ENCODE measurements at places on chromosomes 7 and 10.

DNA sequence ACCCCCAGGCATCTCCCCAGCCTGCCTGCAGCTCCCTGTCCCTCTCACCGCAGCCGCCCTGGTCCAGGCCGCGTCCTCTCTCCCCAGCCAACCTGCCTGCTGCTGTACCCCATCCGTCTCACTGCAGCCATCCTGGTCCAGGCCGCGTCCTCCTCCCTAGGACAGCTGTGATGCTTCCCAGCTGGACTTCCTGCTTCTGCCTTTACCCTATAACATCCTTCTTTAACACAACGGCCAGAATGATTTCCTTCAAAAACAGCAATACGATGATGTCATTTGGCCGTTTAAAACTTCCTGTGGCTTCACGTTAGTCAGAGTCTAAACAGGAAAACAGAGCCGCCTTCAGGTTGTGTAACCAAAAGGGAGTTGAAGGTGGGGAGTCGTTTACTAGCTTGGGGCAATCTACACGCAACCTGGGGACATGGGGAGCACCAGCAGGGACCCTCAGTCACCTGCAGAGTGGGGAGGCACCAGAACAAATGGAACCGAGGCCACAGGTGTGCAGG, 32.2 kb upstream of the ZFAND2A start:
- DNase-seq, result no peak

- peak; percentile 65 for DNase-seq
Measured at GRCh38 chr7:128104108-128104742, 73.0 kb upstream of the LRRC4 start.

DNA sequence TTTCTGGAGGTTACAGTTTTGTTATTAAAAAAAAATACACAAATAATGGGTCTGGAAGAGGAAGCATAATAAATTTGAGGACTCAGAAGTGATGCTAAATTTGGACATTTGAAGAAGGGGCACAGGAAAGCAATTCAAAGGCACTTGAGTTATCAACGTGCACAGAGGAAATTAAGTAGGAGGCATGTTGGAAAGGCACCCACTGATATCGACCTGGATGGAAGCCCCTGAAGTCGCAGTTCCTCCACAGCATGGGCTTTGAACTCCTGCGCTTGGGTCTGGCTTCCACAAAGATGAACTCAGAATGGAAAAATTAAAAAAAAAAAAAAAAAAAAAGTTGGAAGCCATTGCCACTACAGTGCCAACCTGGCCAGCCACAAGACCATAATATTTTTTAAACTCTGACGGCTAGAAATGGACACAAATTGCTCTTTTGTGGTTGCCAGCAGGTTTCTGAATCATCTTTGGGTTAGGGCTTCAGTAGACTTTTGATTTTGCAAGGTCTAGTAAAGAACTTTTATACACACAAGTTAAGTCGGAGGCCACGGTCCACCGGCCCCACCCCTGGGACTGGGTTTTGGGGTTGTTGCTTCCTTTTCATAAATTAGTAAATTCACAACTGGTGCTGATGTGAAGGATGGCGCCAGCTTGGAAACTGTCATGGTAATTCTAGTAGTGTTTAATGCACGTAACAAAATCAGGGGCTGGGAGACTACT, 21.6 kb downstream of the JCAD start:
- no peak for DNase-seq

GRCh38 chr10:125774581-125775191, 935 bp downstream of the MMP21 start:
- DNase-seq, result no peak

GRCh38 chr7:157521061-157521731, 184.4 kb downstream of the DNAJB6 start:
- peak; percentile 5 for DNase-seq

DNA sequence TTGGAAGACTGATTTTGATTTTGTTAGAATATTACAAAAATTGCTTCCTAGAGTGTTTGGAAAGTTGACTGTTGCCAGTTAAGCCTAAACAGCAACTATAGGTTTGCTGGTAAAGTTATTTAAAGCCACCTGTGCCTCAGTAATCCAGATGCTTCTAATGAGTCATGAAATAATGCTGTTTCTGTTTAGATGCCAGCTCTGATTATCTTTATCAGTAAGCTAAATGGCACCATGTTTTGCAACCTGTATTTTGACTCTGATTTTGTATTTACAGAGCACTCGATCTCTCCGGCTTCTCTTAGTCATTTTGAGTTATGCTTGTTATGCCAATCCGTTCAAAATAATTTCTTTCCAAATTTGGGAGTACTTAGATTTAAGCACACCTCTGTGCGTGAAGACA, 366.1 kb downstream of the EXOC4 start:
- no peak for DNase-seq

- DNase-seq, result no peak
Measured at GRCh38 chr7:44853391-44853790, 5.5 kb upstream of the H2AZ2 start.

- DNase-seq, result no peak
Measured at GRCh38 chr10:111298031-111298430, 221.2 kb downstream of the ADRA2A start.

- DNase-seq, result no peak
Measured at GRCh38 chr7:109745677-109746410, 1176.2 kb downstream of the DNAJB9 start.

GRCh38 chr10:105729428-105729827, 1088.3 kb downstream of the SORCS3 start:
- no peak for DNase-seq

DNA sequence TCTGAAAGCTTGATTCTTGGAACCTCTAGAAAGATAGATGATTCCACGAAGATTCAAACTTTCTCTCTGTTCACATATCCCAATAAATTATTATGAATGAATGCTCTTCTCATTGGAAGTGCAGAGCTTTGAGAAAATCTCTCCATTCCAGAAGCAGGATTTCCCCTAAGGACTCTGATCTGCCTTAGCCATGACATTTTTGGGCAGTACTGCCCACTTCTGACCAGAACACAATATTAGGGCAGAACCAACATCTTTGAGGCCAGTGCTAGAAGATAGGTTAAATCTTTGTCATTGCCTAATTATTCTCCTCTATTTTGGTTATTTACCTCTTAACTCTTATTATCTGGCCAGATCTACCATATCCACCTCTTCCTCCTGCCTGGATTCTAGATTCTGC, 49.9 kb downstream of the ARMC3 start:
- no peak for DNase-seq

- DNase-seq, result peak; percentile 82
Measured at GRCh38 chr7:101538596-101539459, 90.3 kb downstream of the MYL10 start.

GRCh38 chr7:41437257-41438196, 265.4 kb downstream of the INHBA start:
- DNase-seq, result no peak

GRCh38 chr7:36707898-36708297, 16.4 kb downstream of the AOAH start:
- no peak for DNase-seq

DNA sequence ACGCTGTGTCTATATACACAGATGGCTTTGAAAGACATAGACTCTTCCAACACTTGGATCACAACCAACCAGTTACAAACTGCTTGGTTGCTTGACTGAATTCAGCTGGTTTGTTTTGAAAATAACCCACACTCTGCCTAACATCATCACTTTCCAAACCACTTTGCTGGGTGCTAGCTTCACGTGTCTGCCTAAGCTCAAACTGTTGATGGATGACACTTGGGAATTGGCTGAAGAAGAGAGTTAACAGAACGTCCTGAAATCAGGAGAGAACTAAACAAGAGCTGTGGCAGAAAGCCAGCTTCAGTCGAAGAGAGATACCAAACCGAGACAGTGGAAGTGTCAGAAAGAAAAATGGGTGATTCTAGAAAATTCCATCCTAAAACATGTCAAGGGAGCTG, 420.8 kb upstream of the AUTS2 start:
- DNase-seq, result no peak

GRCh38 chr7:123715198-123715597, 33.6 kb downstream of the WASL start:
- no peak for DNase-seq

- DNase-seq, result no peak
Measured at GRCh38 chr7:68729371-68729770, 868.9 kb upstream of the AUTS2 start.

- no peak for DNase-seq
Measured at GRCh38 chr10:102652170-102652916, 8.1 kb downstream of the TRIM8 start.

GRCh38 chr7:102425639-102426267, 7.6 kb upstream of the ORAI2 start:
- peak; percentile 82 for DNase-seq

- DNase-seq, result no peak
Measured at GRCh38 chr7:1197997-1198625, 34.6 kb upstream of the UNCX start.

- no peak for DNase-seq
Measured at GRCh38 chr7:122789156-122789555, 86.4 kb upstream of the RNF148 start.

DNA sequence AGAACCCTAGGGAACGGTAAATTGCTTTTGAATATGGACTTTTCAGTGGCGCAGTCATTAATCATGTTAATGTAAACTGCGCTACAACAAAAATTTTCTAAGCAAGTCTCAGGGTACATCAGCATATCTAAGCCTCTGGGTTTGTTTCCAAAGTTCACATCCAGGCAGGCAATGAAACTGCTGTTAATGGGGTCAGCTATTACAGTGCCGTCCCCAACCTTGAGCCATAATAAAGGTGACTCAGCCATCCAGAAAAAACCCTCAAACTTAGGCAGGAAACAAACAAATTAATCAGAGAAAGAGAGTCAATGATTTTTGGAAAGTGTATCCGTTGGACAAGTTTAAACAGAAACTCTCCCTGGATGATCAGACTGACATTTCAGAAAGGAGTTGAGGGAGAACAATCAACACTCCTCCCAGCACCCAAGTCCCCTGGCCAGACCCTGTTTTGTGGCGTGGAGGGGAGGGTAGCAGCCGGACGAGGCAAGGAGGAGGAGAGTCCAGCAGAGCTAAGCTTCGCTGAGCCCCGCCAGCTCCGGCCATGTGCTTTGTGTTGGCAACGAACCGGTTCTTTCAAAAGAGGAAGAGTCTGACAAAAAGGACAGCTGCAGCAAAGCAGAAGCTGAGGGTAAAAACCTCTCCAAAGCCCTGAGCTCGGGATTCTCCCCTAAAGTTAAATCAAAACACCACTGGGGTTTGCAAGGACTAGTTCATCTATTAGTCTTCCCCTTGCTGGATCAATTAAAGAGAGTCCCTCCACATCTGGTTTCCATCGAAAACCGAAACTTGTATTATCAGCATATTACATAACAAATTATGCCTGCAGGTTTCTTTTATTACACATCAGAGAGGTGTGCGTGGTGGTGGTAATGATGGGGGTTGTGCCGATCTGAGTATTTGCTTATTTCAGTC, 3.6 kb downstream of the FAM53B start:
- no peak for DNase-seq

DNA sequence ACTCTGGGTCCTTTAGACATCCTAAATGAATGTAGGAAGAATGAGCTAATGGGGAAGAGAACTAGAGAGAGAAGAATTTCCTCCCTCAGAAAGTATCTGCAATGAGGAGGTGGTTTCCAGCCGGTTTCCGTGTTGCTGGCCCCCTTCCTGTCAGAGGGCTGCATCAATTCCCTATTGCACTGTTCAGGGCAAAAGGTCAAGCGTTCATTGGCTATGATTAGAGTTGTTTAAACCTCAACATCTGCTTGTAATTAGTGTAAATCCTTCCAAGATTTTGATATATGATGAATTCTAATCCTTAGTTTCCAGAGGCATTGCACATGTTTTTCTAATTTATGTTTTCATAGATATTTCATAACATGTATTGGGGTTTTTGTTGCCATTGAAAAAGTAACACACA, 107.3 kb upstream of the SGCE start:
- no peak for DNase-seq

DNA sequence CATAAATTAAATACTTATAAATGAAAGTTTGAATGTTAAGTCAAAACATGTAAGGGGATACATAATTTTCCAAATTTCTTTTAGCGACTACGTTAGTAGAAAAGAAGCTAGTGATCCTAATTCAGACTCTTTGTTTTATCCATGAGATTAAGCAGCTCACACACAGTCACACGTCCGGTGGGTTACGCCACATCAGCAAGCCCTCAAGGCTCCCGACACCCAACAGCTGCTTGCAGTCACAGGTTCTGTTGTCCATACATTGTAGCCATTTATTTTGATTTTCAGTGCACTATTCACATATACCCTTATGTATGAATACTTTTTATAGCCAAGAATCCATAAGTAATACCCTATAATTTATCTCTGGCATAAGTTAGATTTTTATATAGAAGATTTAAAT, 39.5 kb downstream of the XRCC2 start:
- DNase-seq, result no peak

DNA sequence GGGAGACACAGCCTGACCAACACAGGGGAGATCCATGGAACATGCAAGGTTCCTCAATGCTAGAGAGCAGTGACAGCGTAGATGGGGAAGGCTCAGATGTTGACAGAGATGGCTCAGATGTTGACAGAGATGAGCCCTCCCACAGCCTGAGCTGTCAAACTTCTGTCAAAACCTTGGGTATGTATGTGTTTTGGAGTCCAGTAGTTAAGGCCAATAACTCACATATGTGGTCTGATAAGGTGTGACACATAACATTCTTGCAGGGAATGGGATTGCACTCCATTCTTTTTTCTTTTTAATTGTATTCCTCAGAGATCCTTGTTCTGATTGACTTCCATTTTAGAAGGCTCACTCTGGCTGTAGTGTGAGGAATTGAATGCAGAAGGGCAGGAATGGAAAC, 136.3 kb downstream of the C1GALT1 start:
- DNase-seq, result no peak

DNA sequence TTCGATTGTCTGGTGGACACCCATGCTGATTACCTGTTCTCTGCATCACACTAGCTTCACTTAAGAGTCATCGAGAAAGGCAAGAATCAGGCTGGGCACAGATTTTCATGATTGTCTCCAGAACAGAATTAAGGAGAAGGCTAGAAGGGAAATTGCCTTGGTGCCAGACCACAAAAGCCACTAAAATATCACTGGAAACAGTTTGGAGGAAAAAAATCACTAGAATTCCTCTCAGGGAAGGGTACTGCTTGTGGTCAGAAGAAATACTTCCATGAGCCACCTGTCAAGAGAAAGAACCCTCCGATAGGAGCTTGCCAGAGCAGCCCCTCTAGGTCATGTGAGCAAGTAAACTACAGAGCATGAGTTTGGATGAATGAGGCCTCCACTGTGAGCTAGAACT, 269.3 kb upstream of the TEX47 start:
- DNase-seq, result no peak

DNA sequence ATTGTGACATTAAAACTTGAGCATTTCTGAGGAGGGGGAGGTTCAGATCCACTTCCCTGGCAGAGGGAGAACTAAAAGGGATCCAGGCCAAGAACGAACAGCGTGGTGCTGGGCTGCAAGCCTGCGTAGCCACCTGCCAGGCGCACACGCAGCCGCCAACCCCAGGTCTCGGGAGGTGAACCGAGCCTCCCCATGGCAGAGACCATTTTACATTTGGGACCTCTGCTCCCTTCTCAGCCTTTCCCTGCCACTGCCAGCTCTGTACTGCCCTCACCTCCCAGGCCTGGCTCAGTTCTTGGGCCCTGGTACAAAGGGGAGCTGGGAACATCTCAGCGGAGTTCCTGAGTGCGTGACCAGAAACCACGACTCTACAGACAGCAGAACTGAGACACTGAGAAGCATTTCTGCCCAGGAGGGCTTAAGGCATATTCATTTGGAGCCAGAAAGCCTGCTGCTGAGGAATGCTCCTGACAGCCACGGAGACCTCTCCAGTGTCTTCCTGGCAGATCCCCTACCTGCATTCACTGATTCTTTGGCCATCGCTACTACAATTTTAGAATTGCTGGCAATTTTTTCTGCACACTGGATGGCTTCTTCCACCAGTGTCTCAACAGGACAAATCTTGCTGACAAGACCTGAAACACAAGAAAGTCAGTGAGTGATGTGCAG, 7.6 kb downstream of the ECHS1 start:
- DNase-seq, result no peak

- no peak for DNase-seq
Measured at GRCh38 chr7:137835486-137836112, 11.2 kb downstream of the DGKI start.

Measured in activated naive CD8-positive, alpha-beta T cell treated with anti-CD3 and anti-CD28 coated beads, Interleukin-2, amount 10 ng/mL, durations not matched to agents 7 days and 5 days (primary cell).